Brain pericyte (primary cell): ENCODE measurements at places on chromosomes 5 and 9.

- no peak for DNase-seq
Observed at GRCh38 chr9:134275375-134275774, 50.9 kb upstream of the RXRA start.

- no peak for DNase-seq
Observed at GRCh38 chr9:85054017-85054416, 384.5 kb downstream of the NTRK2 start.

DNA sequence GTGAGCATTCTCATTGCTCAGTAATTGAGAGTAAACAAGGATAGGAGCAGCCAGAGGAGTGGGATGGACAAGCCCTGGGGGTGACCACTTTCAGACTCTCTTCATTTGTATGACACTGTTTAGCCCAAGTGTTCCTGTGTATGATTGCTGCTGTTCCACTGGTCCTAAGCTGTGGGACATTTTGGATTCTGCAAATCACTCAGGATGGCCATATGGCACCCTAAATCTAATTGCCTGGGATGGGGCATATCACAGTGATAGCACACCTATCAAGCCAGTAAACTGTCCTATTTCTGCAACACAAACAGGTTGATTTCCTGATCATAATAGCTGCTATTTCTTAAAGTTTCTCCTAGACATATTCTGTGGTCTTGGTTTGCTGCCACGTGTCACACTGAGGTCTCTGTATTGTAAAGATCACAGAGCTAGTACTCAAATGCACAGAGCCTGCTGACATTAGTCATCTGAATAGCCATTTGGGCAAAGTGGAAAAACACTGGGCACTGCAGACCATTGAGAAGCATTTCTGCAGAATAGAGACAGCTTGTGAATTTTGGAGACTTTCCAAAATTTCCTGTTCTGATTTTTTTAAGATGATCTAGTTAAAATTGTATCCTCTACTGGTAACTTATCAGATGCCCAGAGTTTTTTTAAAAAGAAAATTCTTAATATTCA is 320.2 kb downstream of the RFX3 start:
- DNase-seq: no peak

- no peak for DNase-seq
Observed at GRCh38 chr9:133919253-133920115, 72.6 kb downstream of the VAV2 start.

DNA sequence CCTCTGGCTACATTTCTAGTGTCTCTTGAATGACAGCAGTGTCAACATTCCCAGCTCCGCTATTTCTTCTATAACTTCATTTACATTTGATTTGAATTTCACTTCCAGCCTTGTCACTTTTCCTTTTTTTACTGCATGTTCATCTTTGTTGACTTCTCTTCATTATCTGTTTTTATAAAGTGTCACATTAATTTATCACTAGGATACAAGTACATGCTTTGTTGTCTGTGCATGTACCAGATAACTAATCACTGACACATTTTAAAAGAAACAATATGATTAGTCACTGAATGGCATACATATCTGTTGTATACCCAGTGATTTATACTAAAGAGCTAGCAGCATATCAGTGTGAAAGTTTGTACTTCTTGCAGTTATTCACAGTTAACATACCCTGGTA is 29.1 kb downstream of the ARSK start:
- DNase-seq: no peak

DNA sequence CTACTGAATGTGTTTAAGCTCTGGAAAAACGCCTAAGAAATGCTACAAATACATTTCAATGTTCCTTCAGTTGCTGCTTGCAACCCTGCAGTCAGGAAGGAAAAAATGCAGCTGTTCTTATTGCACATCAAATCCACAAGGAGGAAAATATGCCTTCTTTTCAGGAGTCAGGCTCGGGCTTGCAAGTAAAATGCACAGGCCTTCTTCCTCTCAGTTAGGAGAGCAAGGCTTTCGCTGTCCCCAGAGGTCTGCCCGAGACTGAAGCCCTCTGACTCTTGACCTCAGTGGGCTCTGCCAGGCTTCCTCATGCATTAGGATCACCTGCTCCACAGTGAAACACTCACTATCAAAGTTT is 899 bp upstream of the SHC3 start:
- DNase-seq: no peak

DNA sequence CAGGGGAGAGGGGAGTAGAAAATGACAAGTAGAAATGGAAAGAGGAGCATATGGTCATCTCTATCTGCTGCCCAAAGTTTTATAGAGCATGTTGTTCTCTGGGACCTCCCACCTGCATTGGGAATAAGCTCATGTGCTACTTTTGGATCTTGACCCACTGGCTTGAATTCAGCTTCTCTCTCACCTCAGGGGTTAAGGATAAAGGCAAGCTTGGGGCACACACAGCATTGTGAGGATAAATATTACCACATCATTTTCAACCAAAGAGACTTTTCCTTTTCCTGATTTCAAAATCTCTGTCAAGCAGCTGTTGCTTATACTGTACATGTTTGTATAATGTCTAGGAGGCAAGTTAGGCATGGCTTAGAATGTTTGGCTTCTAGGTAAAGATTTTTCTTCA is 16.6 kb downstream of the ATP10B start:
- no peak for DNase-seq

- DNase-seq: no peak
Observed at GRCh38 chr9:4144869-4145268, 155.0 kb downstream of the GLIS3 start.

DNA sequence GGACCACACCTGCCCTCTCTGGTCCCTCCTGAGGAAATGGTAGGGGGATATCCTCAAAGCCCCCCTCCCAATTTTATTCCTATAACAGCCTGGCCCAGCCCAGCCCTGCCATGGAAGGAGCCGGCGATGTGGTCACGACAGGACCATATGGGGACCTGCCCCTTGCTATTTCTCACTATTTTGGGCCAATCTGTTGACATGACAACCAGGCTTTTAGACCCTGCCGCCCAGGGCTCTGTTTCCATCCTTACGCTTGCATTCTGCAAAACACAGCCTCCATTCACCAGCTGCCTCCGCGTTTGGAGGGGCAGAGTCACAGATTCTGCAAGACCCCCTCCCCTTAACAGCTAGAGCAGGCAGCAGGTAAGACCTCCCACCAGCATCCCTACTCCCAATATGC is 112.2 kb downstream of the GABBR2 start:
- DNase-seq: no peak

DNA sequence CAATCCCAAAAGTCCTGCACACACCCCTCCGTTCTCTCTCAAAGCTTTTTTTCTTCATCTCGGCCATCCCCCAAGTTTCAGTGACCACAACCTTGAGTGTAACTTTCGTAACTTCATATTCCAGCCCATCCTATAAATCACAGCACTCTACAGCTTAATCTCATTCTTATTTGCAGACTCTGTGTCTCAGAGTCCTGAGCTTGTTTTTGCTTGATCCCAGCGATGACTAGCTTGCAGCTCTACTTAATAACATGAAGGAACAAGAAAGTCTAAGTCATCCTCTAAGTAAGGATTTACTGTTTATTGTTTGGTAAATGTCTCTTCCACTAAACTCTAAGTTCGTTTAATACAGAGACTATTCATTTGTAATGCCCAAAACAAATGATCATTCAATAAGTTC is 2.6 kb upstream of the SPDL1 start:
- no peak for DNase-seq

- DNase-seq: no peak
Observed at GRCh38 chr9:128383791-128384190, 12.6 kb downstream of the URM1 start.

DNA sequence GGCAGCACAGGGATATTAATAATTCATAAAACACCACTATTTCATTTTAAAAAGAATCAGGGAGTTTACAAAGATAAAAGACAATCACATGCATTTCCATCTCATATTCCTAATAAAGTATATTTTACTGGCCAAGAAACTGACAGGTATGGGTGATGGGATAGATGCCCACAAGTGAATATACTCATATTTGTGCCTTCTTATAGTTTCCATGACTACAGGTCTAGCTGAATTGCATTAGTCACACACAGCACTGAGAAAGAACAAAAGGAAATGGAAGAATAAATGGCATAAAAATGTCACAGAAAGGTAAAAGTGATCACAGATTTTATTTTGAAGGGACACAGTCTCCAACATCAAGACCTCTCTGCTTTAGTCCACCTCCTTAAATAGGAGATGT is 193.5 kb downstream of the PLK2 start:
- DNase-seq: no peak

GRCh38 chr5:42495914-42496313 is 72.7 kb downstream of the GHR start:
- DNase-seq: no peak

GRCh38 chr9:8821910-8822666 is 1022.5 kb upstream of the DMAC1 start:
- DNase-seq: no peak

DNA sequence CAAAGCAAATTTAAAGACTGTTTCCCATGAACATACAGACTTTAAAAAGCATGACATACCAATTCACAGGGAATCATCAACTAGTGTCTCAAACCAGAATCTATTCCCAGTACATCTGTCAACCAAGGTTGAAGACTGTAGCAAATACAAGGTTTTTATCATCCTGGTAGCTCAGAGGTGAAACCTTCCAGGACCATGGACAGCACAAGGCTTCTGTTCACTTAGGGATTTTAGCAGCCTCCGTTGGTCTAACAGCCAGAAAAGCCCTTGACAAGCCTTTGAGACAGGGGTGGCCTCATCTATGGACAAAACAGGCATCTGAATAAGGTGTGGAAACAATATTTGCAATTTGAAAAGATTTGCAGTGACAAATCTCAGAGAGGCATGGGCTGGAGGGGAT is 119.0 kb downstream of the TRIM32 start:
- no peak for DNase-seq

- no peak for DNase-seq
Observed at GRCh38 chr5:109690242-109690974, 681 bp downstream of the MAN2A1 start.

DNA sequence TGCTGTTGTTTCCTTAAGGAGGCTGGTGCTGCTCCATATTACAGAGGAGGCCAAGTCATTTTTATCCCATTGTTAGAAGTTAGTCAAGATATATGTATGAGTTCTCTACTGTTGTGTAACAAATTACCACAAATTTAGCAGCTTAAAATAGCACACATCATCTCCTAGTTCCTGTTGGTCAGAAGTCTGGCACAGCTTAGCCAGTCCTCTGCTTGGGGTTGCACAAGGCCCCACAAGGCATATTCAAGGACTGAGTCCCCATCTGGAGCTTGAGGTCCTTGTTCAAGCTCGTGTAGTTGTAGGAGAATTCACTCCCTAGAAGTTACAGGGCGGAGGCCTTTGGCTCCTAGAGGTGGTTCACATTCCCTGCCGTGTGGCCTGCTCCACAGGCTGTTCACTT is 14.7 kb downstream of the MTAP start:
- DNase-seq: no peak
